Renal cortex interstitium (tissue), 15 donors: ENCODE measurements at places on chromosomes 13 and 19.

DNA sequence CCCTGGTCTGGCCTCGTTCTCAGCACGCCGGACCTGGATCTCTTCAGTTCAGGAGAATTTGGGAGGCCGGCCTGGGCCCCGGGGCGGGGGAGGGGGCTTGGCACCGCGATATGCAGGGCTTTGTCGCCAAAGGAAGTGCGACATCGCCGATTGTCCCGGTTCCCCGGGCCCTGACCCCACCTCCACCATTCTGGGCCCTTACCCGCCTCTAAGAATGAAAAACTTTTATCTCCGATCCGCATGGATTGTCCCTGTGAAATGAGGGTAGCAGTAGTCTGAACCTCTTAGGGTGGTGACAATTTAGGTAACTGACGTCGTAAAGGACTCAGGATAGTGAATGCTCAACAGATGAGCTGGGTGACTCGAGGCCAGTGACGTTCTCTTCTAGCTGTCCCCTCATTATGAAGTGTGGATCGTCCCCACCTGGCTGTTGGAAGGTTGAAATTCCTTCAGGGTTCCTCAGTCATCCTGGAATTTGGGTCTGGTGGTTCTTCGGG lies 650 bp downstream of the DDA1 start:
- no peak for DNase-seq

GRCh38 chr19:52665529-52665928 lies 27.4 kb upstream of the ZNF83 start:
- DNase-seq, result no peak

DNA sequence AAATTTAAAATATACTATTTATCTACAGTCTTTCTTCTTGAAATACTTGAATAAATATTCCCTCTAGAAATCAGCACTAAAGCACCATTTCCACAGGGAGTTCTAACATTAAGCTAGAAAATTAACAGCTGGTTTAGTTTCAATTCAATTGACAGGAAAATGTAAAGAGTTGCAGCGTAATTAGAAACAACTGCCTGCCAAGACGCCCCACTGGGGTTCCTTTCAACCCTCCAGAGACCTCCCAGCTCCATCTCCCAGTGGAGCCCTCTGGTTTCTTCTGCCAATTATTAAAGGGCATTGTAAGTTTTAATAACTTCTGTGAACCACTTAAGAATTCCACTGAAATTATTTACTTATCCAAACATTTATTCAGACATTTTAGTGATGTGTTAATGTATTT lies 4.2 kb downstream of the GJA3 start:
- DNase-seq, result no peak

DNA sequence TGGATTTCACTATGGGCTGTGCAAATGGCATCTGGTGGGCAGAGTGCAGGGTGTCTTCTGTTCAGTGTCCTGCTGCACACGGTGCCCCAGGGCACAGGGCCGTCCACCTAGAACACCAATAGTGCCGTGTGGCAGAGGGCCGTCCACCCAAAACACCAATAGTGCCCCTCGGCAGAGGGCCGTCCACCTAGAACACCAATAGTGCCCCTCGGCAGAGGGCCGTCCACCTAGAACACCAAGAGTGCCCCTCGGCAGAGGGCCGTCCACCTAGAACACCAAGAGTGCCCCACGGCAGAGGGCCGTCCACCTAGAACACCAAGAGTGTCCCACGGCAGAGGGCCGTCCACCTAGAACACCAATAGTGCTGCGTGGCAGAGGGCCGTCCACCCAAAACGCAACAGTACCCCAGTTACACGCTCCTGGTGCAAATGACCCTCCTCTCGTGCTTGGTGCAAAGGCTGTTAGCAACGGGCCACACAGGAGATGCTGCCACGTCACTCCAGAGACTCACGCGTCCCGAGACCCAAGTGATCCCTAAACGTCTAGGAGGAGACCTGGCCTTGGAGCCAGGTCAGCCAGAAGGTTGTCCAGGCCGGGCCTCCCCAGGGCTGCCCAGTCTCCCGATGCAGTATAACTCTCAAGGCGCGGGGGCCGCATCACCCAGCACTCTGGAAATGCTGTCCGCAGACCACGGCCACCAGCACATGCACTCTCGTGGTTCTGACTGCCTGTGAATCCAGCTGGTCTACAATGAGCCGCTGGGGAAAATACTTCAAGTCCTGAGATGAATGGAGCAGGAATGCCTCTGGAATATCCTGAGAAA lies 51.5 kb downstream of the RASA3 start:
- DNase-seq, result no peak

- no peak for DNase-seq
Measured at GRCh38 chr13:107937848-107938247, 277.5 kb downstream of the LIG4 start.

GRCh38 chr13:25525884-25526283 lies 154.1 kb downstream of the ATP8A2 start:
- no peak for DNase-seq

GRCh38 chr19:31054430-31054829 lies 294.8 kb downstream of the TSHZ3 start:
- DNase-seq, result no peak

DNA sequence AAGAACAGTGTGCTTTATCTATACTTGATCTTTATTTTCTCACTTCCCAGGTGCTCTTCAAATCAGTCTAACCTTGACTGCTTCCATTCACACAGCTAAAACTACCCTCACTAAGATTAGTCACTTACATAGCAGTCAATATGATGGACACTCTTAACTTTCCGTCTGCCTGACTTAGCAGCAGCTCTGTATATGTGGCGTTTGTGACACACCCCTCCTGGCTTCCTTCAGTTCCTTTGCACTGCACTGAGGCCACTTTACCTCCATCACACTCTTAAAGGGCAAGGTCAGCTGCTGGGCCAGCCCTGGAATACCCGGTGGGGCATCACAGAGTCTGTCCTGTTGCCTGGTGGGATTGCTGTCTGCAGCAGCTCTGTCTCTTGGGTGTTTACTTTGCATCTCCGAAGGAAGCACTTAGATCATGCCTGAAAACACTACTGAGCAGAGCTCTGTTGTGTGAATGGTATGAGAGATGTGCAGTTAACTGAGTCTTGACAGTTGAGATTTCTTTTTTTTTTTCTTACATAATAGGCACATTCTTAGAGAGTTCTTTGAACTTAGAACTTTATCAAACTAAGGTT lies 35.6 kb upstream of the IL17D start:
- no peak for DNase-seq

- DNase-seq, result no peak
Measured at GRCh38 chr19:48543121-48543710, 8.8 kb upstream of the SULT2B1 start.

DNA sequence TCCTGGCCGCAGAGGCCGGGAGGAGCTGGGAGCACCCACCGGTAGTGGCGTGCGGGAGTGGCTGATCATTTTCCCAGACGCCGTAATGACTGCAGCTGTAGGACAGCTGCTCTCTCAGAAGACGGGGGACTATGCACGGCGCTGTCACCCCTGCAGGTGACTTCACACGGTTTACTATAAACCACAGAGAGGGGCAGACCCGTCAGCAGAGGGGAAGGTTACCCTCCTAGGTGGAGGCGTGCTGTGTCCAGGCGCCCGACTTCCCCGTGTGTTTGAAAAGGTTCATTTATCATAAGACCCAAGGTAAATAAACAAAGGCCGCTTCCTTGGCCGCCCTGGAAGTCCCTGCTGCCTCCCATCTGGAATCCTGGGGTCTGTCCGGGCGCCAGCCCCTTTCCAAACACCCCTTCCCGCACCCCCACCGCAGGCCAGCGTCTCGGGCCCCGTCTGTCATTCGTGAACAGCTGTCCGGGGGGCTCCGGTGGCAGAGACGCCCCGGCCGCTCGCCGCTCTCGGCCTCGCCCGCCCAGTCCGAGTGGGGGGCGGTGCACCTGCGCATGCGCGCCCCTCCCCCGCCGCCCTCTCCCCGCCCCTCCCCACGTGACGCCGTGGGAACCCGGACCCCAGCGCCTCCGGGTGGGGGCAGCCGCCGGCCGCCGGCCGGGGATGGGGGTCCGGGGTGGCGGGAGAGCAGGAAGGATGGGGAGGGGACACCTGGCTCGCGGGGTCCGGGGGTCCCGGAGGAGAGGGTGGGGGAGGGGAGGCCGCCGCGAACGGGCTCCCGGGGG lies 915 bp downstream of the SHC2 start:
- peak; percentile 68 for DNase-seq

- DNase-seq, result no peak
Measured at GRCh38 chr19:33828266-33829075, 31.8 kb downstream of the KCTD15 start.

GRCh38 chr13:109160887-109161669 lies 531.7 kb downstream of the MYO16 start:
- no peak for DNase-seq

GRCh38 chr19:42010245-42011126 lies 16.5 kb upstream of the ATP1A3 start:
- DNase-seq, result no peak

DNA sequence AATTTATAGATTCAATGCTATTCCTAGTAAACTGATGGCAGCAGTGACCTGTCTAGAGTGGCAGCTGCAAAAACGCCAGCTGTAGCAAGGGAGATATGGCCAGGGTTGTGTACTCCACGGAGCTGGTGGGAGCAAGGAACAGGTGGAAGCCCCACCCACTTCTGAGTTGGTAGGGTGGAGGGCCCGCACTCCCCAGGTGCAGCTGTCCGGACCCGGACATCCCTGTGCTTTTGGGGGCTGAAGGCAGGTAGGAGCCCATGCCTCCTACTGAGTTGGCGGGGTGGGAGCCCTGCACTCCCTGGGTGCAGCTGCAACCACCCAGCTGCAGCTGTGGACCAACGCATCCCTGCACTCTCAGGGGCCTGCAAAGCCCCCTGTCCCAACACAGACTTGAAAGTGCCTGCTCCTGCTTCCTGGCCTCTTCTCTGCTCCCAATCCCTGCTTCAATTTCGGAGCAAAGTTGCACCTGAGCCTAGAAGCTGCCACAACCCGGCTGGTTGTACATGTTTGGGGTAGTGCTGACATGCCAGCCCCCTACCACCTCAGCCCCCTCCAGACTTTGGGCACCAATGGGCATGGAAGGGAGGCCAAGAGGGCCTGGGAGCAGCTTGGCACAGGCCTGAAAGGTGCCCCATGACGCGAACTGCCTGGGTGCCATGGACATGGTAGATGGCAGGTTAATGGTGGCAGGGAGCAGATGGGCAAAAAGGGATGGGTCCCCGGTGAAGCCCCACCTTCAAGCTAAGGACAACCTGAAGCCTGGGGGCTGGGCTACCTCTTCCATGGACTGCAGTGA lies 19.8 kb downstream of the UGGT2 start:
- no peak for DNase-seq

DNA sequence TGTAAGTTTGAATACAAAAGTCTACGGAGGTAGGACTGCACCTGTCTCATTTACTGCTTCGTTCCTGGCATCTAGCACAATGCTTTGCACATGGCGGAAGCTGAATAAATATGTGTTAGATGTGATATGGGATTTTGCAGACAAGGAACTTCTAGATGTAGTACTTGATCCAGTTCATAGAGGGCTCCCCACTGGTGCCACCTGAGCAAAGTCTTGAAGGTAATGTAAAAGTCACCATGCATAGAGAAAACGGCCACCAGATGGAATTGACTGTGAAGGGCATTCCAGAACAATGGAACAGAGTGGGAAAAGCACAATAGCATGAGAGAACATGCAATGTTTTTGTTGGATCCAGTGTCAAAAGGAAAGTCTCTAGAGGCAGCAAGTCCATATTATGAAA lies 209.3 kb downstream of the HS6ST3 start:
- no peak for DNase-seq

DNA sequence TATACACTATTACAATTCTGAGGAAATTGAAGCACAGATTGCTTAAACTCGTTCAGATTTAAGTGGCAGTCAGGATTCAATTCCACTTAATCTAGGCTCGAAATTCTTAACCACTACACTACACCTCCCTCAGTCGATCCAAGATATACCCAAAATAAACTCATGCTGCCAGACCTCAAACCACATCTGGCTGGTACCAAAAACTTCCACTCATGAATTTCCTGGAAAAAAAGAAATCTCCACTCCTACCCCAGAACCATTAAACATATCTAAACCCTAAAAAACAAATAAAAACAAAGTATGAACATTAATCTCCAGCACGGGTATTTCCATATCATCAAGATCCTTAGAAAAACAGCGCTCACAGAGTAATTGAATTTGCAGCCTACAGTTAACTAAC lies 1.1 kb downstream of the ZFP30 start:
- DNase-seq, result no peak

- DNase-seq, result no peak
Measured at GRCh38 chr19:37973666-37974065, 66.7 kb downstream of the SIPA1L3 start.
